LHCN-M2 (cell line): ENCODE measurements at places on chromosomes 7 and 10. TPM values are rescaled to one million over a fixed set of nuclear protein-coding genes. Genes with fewer than 3 reads are reported as not detected.
A peak's percentile ranks its signal among the peaks of the same experiment; 100 is the strongest.

The MAT1A gene
- total RNA-seq = not detected in 2 replicates

GRCh38 chr7:70047891-70048448, 449.7 kb downstream of the AUTS2 start:
- no peak for DNase-seq

DNA sequence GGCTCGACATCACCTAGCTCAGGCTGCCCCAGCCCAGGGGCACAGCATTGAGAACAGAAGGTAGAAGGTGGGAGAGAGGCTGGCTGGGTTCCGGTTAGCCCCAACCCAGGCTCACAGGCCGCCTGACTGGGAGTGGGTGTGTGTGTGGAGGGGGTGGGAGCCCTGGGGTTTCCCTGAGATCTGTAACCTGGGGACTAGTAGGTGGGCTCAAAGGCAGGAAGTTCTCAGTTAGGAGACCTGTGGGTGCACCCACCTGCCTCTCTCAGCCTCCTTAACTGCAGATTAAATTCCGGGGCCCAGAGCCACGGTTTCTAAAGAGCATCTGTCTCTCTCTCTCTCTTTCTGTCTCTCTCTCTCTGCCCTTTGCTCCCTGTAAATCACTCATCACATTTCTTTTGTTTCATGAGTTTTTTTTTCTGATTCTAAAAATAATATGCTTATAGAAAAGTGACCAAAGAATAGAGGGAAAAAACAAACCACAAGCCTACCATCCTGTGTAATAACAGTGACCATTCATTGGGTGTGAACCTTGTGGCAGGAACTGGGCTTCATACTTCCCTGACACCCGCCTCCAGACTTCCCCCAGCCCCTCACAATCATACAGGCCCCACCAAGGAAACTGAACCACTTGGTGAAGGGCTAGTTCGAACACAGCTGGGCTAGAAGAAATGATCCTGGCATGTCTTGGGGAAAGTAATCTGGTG, 83.4 kb upstream of the SMNDC1 start:
- peak; percentile 89 for DNase-seq

The SPDYE11 gene
- total RNA-seq = not detected in 2 replicates

GRCh38 chr10:22681783-22682183, 32.6 kb downstream of the PIP4K2A start:
- peak; percentile 85 for DNase-seq

DNA sequence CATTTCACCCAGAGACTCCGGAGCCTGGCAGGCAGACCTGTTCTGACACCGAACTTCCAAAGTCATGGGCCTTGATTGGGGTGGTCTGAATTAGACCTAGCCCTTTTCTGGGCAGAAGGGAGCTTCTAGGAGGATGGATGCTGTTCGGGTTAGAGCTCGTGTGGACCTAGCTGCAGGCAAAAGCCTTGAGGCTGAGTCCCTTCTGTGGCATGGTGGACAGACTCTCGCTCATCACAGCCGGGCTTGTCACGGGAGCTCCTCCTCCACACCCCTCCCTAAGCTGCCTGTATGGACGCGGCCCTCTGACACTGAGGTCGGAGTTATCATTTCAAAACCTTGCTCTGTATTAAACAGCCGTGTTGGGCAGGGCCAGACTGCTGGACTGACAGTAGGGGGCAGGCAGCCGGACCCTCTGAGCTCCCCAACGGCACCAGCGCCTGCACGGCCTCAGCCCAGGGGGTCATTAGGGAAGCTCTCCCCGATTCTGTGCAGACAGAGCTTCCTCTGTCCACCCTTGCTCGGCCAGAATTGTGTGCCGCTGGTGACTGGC, 2.2 kb downstream of the IRF5 start:
- no peak for DNase-seq

The ANKRD61 gene
- 0.23 and 0.38 TPM in 2 replicates for total RNA-seq
